ENCODE measurements at places on chromosomes 16 and 17. TPM values are rescaled to one million over a fixed set of nuclear protein-coding genes. Genes with fewer than 3 reads are reported as not detected.
A peak's percentile ranks its signal among the peaks of the same experiment; 100 is the strongest.

GRCh38 chr16:65545413-65545956, 423.6 kb upstream of the CDH11 start:
- H3K4me3 ChIP-seq, result no peak overlapping the region
- no peaks in the 10 kb centered on the region for H3K36me3 ChIP-seq

GRCh38 chr17:38702916-38703741, 1.9 kb upstream of the MLLT6 start:
- H3K27me3 ChIP-seq, result no peaks in the 10 kb centered on the region
- peak overlapping the region; percentile 81 for H3K27ac ChIP-seq
- H3K4me1 ChIP-seq, result peaks cover 39% of the 10 kb centered on the region
- H3K4me3 ChIP-seq, result peak overlapping the region; percentile 71

DNA sequence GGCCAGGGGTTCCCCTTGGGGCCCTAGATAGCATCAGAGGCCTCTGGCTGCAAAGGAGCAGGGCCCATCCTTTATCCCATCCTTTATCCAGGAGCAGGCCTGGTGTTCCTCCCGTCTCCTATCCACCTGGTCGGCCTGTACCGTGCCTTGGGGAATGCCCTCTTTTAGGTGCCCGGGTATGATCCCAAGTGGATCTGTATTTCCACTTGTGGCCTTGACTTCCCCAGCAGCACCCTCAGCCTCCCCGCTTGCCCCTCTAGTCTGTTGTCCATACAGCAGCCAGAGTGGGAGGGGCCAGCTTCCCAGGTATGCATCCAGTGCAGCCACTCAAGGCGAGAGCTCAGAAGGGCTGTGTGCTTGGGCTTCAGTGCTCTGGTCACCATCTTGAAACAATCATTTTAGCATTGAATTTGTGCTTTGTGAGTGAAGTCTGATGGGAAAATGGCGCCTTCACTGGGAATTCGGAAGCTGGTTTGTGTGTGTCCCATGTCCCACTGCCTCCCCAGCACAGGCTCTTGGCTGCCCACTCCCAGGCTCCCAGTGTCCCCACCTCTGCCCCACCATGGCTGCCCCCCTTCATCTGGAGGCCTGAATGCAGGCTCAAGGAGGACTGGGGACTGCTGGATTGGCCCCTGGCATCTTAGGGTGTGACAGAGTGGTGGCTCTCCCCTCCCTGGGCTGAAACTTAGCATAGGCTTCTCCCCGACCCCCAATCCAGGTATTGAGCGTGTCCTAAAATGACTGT, 3.3 kb upstream of the RNF112 start:
- DNase-seq, result no peak
- no peaks in the 10 kb centered on the region for H3K36me3 ChIP-seq
- H3K4me1 ChIP-seq, result no peaks in the 10 kb centered on the region
- H3K27me3 ChIP-seq, result no peaks in the 10 kb centered on the region

- DNase-seq, result no peak
- no peaks in the 10 kb centered on the region for H3K27me3 ChIP-seq
- no peak overlapping the region for H3K4me3 ChIP-seq
- H3K27ac ChIP-seq, result no peak overlapping the region
These were observed 190.0 kb upstream of the CIBAR2 start for GRCh38 chr16:85302018-85302847.

- no peak overlapping the region for H3K27ac ChIP-seq
- no peak overlapping the region for H3K4me3 ChIP-seq
- no peaks in the 10 kb centered on the region for H3K4me1 ChIP-seq
- no peaks in the 10 kb centered on the region for H3K36me3 ChIP-seq
These were observed 500.2 kb downstream of the SHISA9 start for GRCh38 chr16:13401641-13402040.

GRCh38 chr16:8885674-8886592, 3.8 kb downstream of the LITAFD start:
- no peaks in the 10 kb centered on the region for H3K27me3 ChIP-seq
- DNase-seq, result no peak
- H3K4me3 ChIP-seq, result no peak overlapping the region
- peak overlapping the region; percentile 70 for H3K27ac ChIP-seq

DNA sequence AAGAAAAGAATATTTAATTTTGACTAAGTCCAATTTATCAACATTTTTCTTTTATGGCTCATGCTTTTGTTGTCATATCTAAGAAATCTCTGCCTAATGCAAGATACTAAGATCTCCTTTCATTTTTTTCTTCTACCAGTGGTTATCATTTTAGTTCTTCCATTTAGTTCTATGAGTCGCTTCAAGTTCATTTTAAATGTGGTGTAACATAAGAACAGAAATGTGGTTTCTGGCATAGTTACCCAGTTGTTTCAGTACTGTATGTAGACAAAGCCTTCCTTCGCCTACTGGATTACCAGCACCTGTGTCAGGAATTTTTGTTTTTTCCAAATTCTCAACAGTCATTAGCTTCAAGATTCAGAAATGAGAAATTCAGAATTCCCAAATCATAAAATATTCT, 175.7 kb downstream of the PARN start:
- no peak for DNase-seq
- H3K27ac ChIP-seq, result no peak overlapping the region
- no peaks in the 10 kb centered on the region for H3K27me3 ChIP-seq
- no peaks in the 10 kb centered on the region for H3K36me3 ChIP-seq
- no peak overlapping the region for H3K4me3 ChIP-seq
- peaks cover 4% of the 10 kb centered on the region for H3K4me1 ChIP-seq

DNA sequence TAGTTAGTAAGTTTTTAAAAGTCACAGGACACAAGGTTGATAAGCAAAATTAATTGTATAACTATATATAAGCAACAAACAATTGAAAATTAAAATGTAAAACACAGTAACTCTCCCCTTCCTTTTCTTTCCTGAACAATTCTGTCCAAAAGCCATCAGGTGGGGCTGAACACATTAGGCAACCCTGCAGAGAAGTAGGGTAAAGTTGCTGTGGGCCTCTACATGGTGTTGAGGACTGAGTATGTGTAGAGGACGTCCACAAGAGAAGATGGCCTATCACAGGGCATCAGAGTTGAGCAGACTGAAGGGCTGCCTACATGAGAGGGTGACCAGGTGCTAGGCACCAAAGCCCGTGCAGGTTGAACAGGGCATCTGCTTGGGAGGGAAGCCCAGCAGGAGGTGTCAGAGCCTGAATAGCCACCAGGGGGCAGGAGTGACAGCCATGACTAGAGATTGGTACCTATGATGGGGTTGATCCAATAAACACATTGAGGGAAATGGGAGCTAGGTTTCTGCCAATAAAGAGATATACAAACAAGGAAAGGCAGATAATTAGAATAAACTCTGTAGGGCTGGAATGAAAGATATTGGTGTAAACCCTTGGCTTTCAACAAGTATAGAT, 415.1 kb downstream of the NPIPA8 start:
- H3K4me1 ChIP-seq, result no peaks in the 10 kb centered on the region
- no peak overlapping the region for H3K4me3 ChIP-seq
- no peaks in the 10 kb centered on the region for H3K27me3 ChIP-seq
- peak; percentile 58 for DNase-seq

- H3K27ac ChIP-seq, result no peak overlapping the region
- H3K4me3 ChIP-seq, result no peak overlapping the region
- no peak for DNase-seq
- peaks cover 44% of the 10 kb centered on the region for H3K4me1 ChIP-seq
These were observed 16.3 kb upstream of the CACNG4 start for GRCh38 chr17:66948061-66948750.

DNA sequence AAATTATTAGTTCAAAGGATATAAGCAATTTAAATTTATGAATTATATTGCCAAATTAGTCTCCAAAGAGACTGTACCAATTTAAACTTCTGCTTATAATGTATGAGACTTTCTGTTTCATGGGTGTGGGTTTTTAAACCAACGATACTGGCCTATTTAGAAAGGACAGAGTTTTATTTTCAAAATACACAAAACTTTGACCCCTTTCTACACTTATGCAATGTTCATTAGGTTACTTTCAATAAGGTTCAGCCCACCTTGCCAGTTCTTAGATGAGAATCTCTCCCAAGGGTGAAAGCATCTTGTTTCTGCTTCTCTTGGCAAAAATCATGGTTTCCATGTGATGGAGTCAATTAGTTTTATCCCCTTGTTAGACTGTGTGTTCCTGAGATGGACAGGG, 84.7 kb downstream of the MYO1D start:
- H3K27me3 ChIP-seq, result no peaks in the 10 kb centered on the region
- peaks cover 50% of the 10 kb centered on the region for H3K4me1 ChIP-seq
- H3K36me3 ChIP-seq, result no peaks in the 10 kb centered on the region
- H3K4me3 ChIP-seq, result no peak overlapping the region

- no peaks in the 10 kb centered on the region for H3K27me3 ChIP-seq
- no peak overlapping the region for H3K27ac ChIP-seq
- H3K36me3 ChIP-seq, result no peaks in the 10 kb centered on the region
- no peaks in the 10 kb centered on the region for H3K4me1 ChIP-seq
- H3K4me3 ChIP-seq, result no peak overlapping the region
These were observed 8.5 kb downstream of the HS3ST3A1 start for GRCh38 chr17:13593021-13593751.

DNA sequence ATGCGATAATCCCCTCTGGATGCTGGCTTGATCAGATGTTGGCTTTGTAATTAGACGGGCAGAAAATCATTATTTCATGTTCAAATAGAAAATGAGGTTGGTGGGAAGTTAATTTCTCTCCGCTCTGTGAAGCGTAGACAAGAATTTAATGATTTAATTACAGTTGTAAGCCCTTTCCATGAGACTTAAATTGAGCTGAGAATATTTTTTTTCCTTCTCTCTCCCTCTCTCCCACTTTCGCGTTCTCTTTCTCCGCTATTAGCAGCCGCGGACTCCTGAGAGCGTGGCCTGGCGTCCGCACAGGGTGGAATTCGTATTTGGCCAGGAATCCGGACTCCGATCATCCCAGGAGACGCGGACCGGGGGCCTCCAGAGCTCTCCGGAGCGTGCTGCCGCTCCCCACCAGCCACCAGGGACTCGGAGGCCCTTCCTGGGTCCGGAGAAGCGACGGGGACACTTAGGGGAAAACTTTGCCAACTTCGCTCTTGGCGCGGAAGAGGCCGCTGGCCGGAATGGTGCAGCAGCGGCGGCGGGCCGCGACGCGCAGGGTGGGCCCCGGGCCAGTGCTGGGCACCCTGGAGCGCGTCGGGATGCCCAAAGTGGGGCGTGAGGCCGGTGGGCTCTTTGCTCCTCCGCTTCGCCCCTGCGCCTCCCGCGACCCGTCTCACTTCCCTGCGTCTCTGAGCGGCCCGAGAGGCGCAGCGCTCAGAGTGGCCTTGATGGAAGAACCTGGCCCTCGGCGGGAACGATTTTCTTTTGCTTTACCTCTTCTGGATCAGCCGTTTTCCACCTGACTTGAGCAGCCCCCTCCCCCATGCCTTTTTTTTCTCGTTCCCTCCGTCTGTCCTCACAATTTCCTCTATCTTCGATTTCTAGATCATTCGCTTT, 3.6 kb upstream of the IRX3 start:
- no peak for DNase-seq
- no peaks in the 10 kb centered on the region for H3K27me3 ChIP-seq
- H3K4me3 ChIP-seq, result no peak overlapping the region
- H3K27ac ChIP-seq, result no peak overlapping the region
- H3K36me3 ChIP-seq, result no peaks in the 10 kb centered on the region
- H3K4me1 ChIP-seq, result no peaks in the 10 kb centered on the region

- no peak for DNase-seq
- no peaks in the 10 kb centered on the region for H3K4me1 ChIP-seq
- no peak overlapping the region for H3K27ac ChIP-seq
- H3K27me3 ChIP-seq, result no peaks in the 10 kb centered on the region
- H3K36me3 ChIP-seq, result no peaks in the 10 kb centered on the region
- no peak overlapping the region for H3K4me3 ChIP-seq
These were observed 24.5 kb downstream of the KSR1 start for GRCh38 chr17:27480699-27481098.

DNA sequence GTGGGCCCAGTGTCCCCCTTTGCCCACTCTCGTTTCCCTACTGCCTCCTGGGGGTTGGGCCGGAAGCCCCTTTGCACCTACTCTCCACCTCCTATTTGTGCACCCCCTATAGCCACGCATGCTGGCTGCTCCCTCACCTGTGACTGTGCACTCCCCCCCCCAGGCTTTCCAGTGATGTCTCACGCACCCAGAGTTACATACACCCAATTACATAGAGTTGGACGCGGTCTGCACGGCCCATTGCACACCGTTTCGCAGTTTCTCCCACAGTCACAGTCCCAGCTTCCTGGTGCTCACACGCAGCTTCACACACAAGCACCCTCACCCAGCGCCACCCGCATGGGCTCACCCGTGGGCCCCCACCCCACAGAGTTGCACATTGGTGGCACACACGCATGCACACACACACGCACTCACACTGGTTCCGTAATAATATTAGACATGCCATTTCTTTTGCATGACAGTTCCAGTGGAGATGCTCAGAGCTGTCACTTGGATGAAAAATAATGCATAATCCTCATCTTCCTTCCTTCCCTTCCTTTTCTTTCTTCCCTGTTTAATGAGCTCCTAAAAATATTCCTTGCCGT, 21.5 kb upstream of the C1QL1 start:
- no peaks in the 10 kb centered on the region for H3K36me3 ChIP-seq
- no peak overlapping the region for H3K4me3 ChIP-seq
- no peaks in the 10 kb centered on the region for H3K27me3 ChIP-seq
- no peaks in the 10 kb centered on the region for H3K4me1 ChIP-seq
- no peak for DNase-seq

DNA sequence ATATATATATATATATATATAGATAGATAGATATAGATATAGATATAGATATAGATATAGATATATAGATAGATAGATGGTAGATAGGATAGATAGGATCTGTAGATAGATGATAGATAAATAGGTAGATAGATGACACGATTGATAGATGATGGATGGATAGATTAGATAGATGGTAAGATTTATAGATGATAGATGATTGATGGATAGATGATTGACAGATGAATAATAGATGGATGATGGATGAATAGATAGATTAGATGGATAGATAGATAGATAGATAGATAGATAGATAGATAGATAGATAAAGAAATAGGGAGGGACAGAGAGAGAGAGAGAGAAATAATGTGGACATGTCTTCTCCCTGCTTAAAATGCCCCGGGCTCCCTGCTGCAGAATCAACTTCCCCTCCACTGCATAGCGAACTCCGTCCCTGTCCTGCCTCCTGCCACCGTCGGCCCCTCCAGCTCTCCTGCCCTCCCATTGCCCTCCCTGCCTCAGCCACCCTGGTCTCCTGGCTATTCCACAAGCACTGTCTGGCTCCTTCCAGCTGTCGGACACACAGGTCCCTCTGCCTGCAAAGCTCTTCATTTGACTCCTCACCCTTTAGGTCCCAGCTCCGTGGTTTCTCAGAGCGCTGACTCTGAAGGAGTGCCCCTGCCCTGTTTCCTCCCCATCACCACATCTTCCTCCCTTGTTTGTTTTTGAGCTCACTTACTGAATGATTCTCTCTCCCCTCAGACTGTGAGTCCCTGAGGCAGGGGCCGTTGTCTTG, 254.0 kb downstream of the KATNIP start:
- DNase-seq, result no peak
- no peaks in the 10 kb centered on the region for H3K36me3 ChIP-seq
- no peak overlapping the region for H3K4me3 ChIP-seq
- no peaks in the 10 kb centered on the region for H3K27me3 ChIP-seq
- no peaks in the 10 kb centered on the region for H3K4me1 ChIP-seq

- peaks cover 16% of the 10 kb centered on the region for H3K4me1 ChIP-seq
- no peaks in the 10 kb centered on the region for H3K27me3 ChIP-seq
- peak overlapping the region; percentile 72 for H3K27ac ChIP-seq
- H3K36me3 ChIP-seq, result no peaks in the 10 kb centered on the region
These were observed 1.6 kb upstream of the TBKBP1 start for GRCh38 chr17:47692137-47692894.

GRCh38 chr16:52099382-52099781, 447.6 kb downstream of the TOX3 start:
- H3K4me1 ChIP-seq, result no peaks in the 10 kb centered on the region
- H3K36me3 ChIP-seq, result no peaks in the 10 kb centered on the region
- H3K27me3 ChIP-seq, result no peaks in the 10 kb centered on the region

RNF112 gene
- total RNA-seq, result not detected

UTS2R gene
- 1.3 TPM for total RNA-seq

CA5A gene
- 0.74 TPM for total RNA-seq

HSF5 gene
- 1.1 TPM for total RNA-seq

GID4 gene
- 12.7 TPM for total RNA-seq

BLTP2 gene
- 154 TPM for total RNA-seq

TBC1D3 gene
- not detected for total RNA-seq

MAP3K3 gene
- 16.2 TPM for total RNA-seq

Measured in Caco-2 (cell line).